ENCODE measurements at places on chromosomes 4 and X. TPM values are rescaled to one million over a fixed set of nuclear protein-coding genes. Genes with fewer than 3 reads are reported as not detected.
A peak's percentile ranks its signal among the peaks of the same experiment; 100 is the strongest.

OTUD4 gene
- polyA plus RNA-seq: 9.1 TPM

- DNase-seq: no peak
These were observed 4.7 kb upstream of the ASB5 start for GRCh38 chr4:176273736-176274135.

MAGEH1 gene
- 124 TPM for polyA plus RNA-seq

GRCh38 chr4:59455751-59456150 is 1744.4 kb upstream of the ADGRL3 start:
- no peak for DNase-seq

DNA sequence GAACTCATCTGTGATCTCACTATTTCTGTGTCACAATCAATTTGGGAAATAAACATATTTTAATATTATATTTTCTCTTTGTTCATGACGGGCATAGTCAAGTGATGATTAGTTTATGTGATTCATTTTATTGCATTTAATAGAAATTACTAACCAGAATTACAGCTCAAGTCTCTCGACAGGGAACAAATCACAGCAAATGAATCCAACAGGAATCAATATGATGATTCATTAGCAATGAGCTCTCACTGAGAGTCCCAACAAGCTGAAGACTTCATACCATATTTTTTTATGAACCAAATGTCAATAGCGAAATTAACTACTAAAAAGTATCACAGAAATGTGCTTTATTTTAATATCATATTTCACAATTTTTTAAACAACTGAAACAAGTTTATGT is 649.7 kb downstream of the GRID2 start:
- DNase-seq: no peak

- peak; percentile 47 for DNase-seq
These were observed 1.7 kb upstream of the TMEM271 start for GRCh38 chr4:577499-578450.

- no peak for DNase-seq
These were observed 25.7 kb downstream of the SEPTIN6 start for GRCh38 chrX:119667111-119667878.

GRCh38 chr4:25450491-25450901 is 73.4 kb downstream of the ANAPC4 start:
- no peak for DNase-seq

GUCY1A1 gene
- polyA plus RNA-seq: 1.3 TPM

DNA sequence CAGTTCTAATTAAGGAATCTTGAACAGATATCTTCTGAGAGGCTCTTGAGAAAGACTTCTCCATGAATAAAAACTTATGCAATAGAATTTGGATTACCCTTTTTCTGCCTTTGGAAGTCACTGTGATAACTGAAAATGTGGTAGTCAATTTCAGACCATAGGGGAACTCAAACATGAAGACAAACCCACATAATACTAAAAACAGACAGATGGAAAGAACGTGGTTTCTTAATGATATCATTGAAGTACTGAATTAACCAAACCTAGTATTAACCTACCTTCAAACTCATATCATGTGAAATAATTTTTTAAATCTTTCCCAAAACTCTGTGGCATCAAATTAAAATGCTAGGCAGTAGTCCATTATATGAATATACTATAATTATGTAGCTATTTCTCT is 153.5 kb downstream of the CAMK2D start:
- no peak for DNase-seq

DNA sequence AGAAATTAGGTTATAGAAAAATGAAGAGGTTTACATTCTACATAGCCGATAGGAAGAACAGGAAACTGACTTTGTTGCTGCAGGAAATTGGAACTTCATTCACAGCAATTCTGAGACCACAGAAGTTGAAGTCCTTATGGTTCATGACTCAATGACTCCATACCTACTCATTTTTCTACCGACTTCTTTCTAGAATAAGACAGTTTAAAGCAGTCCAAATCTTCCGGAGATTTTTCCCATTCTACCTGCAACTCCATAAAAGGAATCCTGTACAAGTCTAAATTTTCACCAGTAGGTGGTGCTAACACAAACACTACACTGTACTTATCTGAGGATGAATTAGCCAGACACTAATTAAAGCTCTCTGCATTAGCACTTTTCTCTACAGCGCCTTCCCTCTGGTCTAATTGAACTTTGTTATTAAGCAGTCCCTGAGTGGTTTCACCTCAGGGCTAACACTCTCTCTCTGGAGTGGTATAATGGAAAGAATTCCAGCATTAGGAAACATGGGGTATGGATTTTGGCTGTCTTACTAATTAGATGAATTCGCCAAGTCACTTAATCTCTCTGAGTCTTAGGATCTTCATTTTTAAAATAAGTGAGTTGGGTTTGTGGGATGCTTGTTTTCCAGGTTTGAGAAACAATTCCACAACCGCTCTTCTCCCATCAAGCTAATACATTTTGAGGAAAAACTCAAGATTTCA is 167.9 kb downstream of the SMIM20 start:
- peak; percentile 73 for DNase-seq

SAGE1 gene
- polyA plus RNA-seq: not detected

DNA sequence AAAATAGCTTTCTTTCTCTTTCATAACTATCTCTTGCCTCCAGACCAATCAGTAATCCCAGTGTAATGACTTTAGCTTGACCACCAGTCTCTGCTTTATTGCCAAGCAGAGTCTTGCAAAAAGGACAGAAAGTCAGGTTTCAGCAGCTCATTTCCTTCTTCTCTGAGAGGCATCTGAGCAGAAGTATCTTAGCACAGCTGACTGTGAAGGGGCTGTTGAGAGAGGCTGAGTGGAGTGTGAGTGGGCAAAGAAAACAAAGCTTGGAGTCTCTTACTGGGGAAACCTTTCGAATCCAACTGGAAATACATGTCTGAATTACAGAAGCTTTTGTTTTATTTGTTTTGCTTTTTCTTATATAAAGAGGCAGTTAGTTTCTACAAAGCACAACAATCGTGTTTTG is 170.3 kb upstream of the IGFBP7 start:
- DNase-seq: no peak

DNA sequence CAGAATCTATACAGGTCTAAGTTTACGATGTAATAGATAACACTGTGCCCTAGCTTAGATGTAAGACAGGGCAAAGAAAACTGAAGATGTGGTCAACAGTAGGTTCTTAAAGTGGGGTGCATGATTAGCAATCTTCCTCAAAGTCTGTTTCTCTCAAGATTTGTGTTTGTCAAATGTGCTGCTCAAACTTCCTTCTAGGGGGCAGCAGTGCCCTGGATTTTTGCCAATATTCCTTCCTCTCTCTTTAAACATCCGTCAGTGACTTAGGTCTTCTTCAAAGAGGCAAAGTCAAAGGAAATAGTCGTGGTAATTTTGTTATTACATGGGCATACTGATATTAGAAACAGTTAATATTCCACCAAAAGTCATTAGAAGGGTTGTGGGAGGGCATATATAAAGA is 4.2 kb upstream of the PDHA2 start:
- DNase-seq: no peak

WDFY3 gene
- polyA plus RNA-seq: 8.1 TPM

- peak; percentile 77 for DNase-seq
These were observed 23.4 kb downstream of the FBXO8 start for GRCh38 chr4:174260099-174260498.

All from small intestine (tissue), 16 donors.